ENCODE measurements at places on chromosomes 16 and 17.

GRCh38 chr17:69907132-69907847 lies 167.7 kb upstream of the KCNJ16 start:
- DNase-seq, result no peak

- peak; percentile 77 for DNase-seq
Measured at GRCh38 chr17:75783069-75783783, 1.4 kb upstream of the UNK start.

- DNase-seq, result no peak
Measured at GRCh38 chr16:220021-220420, 9.2 kb downstream of the LUC7L start.

GRCh38 chr16:11499295-11500089 lies 87.2 kb downstream of the LITAF start:
- DNase-seq, result no peak

GRCh38 chr17:64192589-64192988 lies 62.6 kb upstream of the ERN1 start:
- no peak for DNase-seq

DNA sequence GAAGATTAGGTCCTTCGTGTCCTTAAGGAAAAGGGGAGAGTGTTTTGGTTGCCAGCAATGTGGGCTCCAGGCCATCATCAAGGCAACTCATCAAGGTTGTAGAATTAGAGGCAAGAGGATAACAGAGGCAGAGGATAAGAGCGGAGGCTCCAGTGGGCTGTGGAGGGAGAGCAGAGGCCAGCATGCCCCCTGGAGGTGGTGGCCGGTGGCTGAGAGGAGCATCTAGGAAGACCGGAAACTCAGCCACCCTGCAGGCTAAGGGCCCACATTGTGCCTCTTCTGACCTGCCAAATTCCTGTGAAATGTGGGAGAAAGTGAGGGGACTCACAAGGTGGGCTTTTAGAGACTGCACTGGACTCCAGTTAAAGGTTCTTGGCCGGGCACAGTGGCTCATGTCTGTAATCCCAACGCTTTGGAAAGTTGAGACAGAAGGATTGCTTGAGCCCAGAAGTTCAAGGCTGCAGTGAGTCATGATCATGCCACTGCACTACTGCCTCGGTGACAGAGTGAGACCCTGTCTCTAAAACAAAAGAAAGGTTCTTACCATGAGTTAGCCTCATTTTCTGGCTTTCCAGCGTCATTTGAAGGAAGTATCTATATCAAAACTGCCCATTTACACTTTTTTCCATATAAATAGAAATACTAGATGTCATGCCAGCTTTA lies 62.7 kb upstream of the ADORA2B start:
- no peak for DNase-seq

- DNase-seq, result peak; percentile 80
Measured at GRCh38 chr17:80970044-80970761, 21.4 kb upstream of the CHMP6 start.

DNA sequence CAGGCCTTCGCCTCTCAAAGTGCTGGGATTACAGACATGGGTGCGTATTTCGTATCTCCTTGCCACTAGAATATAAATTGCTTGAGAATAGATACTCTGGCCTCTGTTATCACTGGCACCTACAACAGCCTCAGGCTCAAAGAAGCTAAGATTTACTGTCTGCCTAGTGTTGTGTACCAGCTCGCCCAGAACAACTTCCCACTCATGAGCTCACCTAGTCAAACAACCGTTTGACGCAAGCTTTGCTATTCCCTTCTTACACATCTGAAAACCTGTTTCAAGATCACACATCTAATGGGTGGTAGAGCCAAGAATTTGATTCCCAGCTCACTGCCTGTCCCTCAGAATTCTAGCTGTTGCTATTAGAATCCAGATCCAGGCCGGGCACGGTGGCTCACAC lies 24.4 kb downstream of the MIS12 start:
- DNase-seq, result no peak

DNA sequence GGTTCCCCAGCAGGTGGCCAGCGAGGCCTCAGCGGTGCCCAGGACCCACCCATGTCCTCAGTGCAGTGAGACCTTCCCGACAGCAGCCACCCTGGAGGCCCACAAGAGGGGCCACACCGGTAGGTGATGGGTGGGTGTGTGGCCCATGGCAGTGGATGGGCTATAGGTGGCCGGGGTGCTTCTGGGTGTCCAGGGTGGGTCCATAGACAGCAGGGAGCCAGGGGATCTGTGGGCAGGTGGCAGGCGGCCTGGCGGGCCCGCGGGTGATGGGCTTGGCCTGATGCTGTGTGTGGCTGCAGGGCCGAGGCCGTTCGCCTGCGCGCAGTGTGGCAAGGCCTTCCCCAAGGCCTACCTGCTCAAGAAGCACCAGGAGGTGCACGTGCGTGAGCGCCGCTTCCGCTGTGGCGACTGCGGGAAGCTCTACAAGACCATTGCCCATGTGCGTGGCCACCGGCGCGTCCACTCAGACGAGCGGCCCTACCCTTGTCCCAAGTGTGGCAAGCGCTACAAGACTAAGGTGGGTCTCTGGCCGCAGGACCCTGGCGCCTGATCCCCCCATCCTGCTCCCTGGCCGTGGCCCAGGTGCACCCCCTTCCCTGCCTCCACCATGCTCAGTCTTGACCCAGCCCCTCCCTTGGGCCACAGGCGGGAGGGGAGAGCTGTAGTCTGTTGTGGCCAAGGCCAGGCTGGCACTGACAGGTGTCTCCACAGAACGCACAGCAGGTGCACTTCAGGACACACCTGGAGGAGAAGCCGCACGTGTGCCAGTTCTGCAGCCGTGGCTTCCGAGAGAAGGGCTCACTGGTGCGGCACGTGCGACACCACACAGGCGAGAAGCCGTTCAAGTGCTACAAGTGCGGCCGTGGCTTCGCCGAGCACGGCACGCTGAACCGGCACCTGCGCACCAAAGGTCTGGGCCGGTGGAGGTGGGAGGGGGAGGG lies 2.1 kb upstream of the DNASE1L2 start:
- no peak for DNase-seq

- no peak for DNase-seq
Measured at GRCh38 chr16:5354645-5355044, 257.1 kb upstream of the EEF2KMT start.

DNA sequence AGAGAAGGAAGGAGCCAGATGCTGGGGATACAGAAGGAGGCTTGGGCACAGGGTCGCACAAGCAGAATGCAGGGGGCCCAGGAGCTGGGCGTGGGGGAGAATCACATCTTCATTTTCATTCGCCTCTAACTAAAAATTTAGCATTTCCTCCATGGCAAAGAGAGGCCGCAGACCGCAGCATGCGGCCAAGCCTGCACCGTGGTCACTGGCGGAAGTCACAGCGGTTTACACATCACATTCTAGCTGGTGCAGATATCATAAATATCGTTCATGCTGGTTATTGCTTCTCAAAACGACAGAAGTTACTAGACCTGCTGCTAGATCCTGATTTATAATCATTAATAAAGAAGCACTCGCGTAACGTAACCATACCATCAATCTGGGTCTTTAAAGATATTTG lies 162.0 kb downstream of the NTN1 start:
- DNase-seq, result no peak

DNA sequence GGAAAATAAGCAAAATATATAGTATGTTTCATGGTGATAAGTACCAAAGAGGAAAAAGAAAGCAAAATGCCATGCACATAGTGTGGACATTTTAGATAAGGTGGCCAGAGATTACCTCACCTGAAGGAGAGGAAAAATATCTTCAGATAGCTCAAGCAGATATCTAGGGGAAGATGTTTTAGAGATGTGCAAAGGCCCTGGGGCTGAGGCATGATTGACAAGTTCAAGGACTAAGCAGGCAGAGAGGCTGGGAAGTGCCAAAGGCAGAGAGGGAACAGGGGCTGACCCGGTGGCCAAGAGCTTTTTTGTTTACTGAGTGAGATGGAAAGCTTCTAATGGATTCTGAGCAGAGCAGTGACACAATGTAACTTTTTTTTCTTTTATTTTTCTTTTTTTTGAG lies 4.4 kb upstream of the MT4 start:
- no peak for DNase-seq

DNA sequence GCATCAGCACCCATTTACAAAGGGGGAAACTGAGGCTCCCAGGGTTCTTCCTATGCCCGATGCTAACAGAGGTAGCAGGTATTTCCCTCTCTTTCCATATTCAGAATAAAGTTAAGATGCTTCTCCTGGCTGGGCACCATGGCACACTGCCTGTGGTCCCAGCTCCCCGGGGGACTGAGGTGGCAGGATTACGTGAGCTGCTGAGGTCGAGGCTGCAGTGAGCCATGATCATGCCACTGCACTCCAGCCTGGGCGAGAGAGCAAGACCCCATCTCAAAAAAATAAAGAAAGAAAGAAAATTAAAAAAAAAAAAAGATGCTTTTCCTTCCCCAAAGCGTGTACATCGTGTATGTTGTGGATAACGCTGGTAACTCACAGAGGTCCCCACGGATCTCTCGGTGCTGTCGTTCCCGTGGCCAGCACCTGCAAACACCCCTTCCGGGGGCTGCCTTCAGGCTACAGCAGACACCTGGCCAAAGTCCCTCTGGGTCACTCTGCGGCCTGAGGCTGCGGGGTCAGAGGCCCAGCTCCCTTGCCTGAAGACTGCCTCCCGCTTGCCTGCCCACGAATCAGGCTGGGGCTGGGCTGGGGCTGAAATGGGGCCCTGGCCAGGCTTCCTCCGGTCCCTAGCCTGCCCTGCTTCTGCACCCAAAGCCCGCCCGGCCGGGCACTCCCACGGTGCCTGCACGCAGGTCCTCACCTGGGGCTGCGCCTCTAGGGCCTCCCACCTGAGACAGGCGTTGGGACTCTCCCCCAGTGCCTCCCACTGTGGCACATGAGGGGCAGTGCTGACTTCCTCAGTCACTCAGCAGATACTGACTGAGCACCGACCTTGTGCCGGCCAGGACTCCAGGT lies 63.1 kb downstream of the ZDHHC7 start:
- no peak for DNase-seq

DNA sequence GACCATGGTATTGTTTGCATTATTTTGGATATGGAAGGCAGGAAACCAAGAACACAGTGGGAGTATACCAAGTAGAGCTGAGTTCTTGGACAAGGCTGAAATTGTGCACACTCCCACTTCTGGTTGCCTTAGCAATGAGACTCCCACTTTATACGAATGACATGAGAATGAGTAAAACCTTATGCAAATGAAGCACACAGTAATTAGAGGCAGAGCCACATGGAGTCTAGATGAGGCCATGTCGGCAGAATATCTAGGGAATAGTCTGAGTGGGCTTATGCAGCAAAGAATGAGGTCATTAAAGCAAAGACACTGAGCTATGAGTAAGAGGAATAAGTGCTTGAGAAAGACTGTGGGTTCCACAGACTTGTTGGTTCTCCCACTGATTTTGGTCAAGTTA lies 178.7 kb downstream of the GRIN2A start:
- no peak for DNase-seq

- DNase-seq, result no peak
Measured at GRCh38 chr16:59459806-59460205, 725.7 kb upstream of the GOT2 start.

GRCh38 chr17:43768382-43768781 lies 9.8 kb upstream of the SOST start:
- no peak for DNase-seq

GRCh38 chr17:14359163-14360020 lies 58.5 kb downstream of the HS3ST3B1 start:
- no peak for DNase-seq

GRCh38 chr17:83179374-83179773 lies 100.0 kb downstream of the METRNL start:
- no peak for DNase-seq

DNA sequence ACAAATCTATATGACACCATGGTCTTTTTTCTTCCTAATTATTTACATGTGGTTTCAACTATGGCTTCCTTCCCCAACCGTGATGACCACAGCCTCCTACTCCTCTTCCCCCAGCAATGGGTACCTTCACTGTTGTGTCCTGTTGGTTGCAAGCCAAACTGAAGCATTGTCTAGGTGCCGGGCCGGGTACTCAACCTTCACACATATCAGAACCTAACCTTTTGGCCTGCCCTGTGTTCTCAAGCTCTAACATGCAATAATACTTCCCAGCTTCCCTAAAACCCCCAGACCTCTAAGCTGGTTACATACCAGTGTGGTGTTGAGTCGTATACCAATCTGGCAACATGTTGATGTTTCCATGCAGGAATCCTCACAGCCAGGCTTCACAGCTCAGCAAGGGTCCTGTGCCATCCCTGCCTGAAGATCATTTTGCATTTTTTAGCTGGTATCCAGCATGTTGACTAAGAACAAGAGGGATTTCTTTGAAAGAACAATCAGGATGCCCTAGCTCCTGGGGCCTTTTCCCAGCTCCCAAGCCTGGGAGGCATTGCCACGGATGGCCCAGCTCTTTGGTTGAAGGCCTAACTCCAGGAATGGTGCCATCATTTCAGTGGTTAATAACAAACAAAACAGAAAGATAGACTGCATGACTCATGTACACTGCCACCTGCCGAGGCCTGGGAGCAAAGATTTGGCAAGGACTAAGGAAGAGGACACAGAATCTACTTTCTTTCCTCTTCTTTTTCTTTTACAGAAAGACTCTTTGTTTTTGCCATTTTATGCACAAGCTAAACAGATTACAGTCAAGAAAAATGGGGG lies 373.7 kb upstream of the SALL1 start:
- DNase-seq, result peak; percentile 68

GRCh38 chr16:59058250-59058649 lies 324.1 kb upstream of the GOT2 start:
- DNase-seq, result no peak

DNA sequence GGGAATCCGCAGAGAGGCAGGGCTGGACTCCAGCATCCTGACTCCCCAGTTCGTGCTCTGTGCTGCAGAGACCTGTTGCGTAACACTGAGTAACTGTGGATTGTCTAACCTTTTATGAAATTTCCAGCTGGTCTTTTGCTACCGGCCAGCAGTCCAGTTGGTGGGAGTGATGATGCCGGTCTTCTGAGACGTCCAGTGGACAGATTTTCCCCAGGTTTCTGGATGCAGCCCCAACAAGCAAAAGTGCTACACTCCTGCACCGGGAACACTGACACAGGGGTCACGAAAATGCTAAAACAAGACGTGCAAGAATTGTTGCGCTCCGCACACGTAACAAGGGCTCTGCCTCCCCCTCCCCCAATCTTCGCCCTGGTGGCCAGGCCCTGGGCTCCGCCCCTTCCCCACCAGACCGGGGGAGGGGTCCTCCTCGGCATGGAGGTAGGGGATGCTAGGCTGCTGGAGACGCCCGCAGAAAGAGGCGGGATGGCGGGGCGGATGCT lies 701 bp upstream of the MRC2 start:
- peak; percentile 90 for DNase-seq

GRCh38 chr17:10745231-10745630 lies 15.4 kb upstream of the TMEM220 start:
- peak; percentile 48 for DNase-seq

GRCh38 chr17:28925912-28926365 lies 23.1 kb upstream of the DHRS13 start:
- peak; percentile 90 for DNase-seq

DNA sequence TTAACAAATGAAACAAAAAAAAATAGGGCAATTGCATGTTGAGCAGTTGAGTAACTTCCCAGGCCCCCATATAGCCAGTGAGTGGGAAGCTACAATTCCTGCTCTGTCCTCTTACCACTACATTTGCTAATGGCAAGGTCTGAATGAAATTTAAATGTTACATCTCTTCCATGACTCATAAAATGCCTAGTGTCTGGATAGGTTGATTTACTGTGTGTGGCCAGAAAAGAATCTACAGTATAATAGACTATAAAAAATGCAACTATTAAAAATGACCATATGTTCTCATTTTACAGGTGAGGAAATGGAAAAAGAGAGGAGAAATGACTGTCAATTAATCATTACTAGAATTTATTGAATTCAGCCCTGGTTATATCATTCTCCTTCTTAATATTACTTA lies 1199.3 kb downstream of the CDH11 start:
- DNase-seq, result no peak
